ENCODE measurements at places on chromosomes 3 and 15.

DNA sequence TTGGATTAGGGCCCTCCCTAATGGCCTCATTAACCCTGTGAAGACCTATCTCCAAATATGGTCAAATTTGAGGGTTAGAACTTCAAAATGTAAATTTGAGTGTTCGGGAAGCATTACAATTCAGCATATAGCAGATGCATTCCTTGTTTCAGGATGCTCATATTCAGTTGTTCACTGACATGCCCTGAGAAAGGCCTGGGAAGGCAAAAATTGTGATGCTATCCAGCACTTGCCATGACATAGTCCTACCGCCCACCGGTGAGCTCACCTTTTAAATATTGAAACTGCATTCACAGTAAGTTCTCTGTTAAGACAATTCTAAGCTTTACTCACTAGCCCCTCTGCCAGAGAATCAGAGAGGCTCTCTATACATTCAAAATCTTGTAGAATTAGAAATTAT, 300.3 kb upstream of the CCDC54 start:
- DNase-seq: no peak

GRCh38 chr3:122754929-122755328, 38.7 kb downstream of the HSPBAP1 start:
- no peak for DNase-seq

- DNase-seq: no peak
These were observed 45.7 kb upstream of the RAB6B start for GRCh38 chr3:133941415-133941821.

- DNase-seq: no peak
These were observed 825.5 kb downstream of the EPHA3 start for GRCh38 chr3:89932882-89933281.

GRCh38 chr15:98923579-98923978, 84.0 kb downstream of the PGPEP1L start:
- no peak for DNase-seq

- no peak for DNase-seq
These were observed 573.3 kb downstream of the EPHB1 start for GRCh38 chr3:135368316-135368715.

DNA sequence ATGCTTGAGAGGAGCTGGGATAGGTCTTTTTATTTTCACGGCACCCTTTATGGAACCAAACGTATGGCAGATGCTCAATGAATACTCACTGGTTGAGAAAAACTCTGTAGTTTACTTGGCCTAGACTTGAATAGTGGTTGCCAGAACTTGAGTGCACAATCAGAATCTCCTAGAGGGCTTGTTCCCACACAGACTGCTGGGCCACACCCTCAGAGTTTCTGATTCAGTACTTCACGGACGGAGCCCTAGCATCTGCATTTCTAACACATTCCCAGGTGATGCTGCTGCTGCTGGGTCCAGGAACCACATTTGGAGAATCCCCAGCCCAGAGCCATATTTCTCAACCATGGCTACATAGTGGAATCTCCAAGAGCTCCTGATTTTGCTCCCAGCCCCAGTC, 24.6 kb downstream of the CA12 start:
- DNase-seq: no peak

- no peak for DNase-seq
These were observed 152.2 kb downstream of the ALCAM start for GRCh38 chr3:105518806-105519418.

DNA sequence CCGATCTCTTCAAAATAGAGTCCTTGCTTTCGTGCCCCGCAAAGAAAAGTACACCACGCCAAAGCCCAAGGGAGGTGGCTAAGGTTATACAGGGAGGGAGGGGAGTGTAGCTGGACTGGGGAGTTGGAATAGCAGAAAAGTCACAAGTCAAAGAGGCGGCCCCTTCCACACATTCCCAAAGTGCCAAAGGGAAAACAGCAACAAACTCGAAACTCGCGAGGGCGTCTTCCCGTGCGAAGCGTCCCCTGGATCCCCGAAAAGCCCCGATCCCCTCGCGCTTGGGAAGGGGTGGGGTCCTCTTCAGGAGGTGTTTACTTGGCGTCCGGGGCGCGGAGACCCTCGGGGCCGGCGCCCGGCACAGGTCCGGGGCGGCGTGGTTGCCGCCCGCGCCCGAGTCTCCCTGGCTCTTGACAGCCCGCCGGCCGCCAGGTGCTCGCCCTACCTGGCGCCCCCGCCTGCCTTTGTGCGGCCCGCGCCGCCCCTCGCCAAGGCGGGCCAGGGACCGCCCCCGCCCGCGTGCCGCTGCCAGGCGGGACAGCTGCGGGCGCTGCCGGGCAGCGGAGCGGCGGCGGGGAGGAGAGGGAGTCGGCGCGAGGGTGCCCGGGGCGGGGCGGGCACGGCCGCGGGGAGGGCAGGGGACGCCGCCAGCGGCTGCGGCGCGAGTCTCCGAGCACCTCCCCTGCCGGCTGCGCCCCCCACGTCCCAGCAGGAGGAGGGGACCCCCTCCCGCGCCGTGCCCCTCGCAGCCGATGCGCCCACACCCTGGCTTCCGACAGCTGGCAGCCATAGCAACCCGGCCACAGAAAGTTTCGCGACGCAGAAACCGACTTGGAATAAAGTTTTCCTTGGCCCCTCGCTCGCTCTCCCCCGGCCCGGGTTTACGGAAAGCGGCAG, 966 bp downstream of the MYO1E start:
- DNase-seq: peak; percentile 39

- DNase-seq: peak; percentile 28
These were observed 187.7 kb downstream of the SATB1 start for GRCh38 chr3:18237251-18238005.

DNA sequence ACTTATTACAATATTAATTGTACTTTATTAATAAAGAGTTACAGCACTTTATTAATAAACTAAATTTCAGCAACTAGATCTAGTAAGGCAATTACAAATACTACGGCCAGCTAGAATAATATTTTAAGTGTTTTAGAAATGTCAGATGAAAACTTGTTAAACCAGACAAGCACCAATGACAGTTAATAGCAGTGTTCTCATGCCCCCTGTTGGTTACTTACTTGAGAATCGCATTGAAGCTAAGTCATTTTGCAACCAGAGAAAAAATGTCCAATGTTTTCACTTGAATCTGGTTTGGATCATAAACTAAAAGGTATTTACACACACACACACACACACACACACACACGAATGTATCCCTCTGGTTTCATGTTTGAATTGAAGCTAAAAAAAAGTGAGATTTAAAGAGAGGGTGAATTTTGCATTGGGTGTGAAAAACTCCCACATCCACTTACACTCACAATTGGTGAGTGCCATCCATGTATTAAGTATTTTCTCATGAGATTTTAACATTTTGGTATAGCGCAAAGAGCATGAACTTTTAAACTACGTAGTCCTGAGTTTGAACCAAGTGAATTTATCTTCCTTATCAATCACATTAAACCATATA, 347.7 kb downstream of the ZBBX start:
- peak; percentile 81 for DNase-seq

Measured in NCI-H774 (cell line).